ENCODE measurements at places on chromosomes 1 and 21. TPM values are rescaled to one million over a fixed set of nuclear protein-coding genes. Genes with fewer than 3 reads are reported as not detected.

The ZNF678 gene
- 25.3 TPM for total RNA-seq

- no peak for DNase-seq
These were observed 42.5 kb downstream of the OLFML2B start for GRCh38 chr1:161981126-161981525.

The ERICH3 gene
- not detected for total RNA-seq

DNA sequence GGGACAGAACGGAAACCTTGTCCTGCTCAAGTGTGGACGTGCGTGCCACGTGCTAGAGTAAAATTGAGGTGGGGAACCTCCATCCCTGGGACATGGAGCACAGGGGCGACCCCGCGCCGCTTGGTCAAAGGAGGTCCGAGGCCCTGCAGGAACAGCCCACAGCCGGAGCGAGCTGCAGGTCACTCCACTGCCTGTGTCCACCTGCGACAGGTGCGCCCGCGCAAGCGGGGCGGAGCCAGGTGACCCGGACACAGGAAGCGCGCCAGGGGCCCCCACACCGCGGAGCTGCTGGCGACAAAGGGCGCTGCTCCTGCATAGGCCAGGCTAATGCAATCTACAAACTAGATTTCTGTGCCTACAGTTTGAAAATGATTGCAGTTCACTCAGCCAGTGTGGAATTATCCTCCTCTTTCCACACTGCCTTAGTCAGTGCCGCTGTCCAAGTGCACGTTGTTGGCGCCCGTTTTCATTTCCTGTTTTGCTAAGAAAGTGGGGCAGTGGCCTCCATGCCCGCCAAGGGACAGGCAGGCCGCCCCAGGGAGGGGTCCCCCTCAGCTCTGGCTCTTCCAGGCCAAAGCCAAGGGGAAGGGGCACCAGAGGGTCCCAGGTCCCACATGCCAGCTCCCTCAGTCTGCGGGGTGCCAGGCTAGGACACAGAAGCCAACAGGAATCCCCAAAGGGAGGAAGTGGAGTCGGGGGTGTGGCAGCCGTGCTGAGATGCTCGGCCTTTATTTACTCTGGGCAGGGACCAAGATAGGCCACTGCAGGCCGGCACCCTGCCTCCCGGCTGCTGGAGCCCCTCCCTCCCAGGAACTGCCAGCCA lies 4.3 kb upstream of the NADK start:
- DNase-seq, result peak; percentile 86

DNA sequence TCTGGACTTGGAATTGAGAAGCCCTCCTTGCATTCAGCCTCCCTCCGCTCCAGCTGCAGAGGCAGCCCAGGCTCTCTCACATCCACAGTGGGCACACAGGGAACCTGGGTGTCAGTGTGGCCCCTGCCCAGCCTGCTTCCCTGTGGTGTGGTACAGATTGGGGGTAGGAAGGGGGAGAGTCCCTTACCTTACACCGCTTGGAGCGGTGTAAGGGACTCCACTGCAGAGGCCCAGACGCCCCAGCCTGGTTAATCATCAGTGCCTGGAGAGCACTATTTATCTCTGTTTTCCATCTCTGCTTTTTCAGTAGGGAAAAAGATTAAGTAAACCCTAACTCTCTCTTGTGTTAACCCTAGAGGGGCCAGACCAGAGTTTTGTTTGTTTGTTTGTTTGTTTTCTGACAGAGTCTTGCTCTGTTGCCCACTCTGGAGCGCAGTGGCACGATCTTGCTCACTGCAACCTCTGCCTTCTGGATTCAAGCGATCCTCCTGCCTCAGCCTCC lies 803 bp upstream of the RHBG start:
- no peak for DNase-seq

DNA sequence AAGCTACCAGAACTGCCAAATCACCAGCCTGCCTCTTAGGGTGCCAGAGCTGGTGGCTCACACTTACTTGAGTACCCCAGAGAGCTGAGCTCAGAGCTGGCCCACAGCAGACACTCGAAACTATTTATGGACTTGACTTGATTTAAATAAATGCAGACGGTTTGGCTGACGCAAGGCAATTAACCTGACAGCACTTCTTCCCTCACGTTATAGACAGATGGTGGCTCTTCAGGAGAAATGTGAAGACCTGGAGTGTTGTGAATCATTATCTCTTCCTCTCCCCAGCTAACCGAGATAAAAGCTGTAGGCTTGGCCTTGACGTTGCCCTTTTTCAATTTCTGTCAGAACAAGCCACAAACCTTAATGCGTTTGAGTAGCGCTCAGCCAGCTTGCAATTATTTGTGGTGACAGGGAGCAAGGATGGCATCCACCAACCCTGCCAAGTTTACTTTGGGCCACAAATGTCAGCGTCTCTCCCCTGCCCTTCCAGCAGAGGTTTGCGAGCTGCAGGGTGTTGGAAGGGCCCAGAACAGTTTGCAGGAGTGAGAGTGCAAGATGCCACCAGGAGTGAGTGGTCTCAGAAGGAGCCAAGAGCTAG lies 34.0 kb upstream of the BCAR3 start:
- DNase-seq, result no peak

- DNase-seq, result no peak
These were observed 3.0 kb upstream of the PGM1 start for GRCh38 chr1:63590166-63590560.

- DNase-seq, result no peak
These were observed 970.6 kb downstream of the MRPL39 start for GRCh38 chr21:24636696-24637095.

- DNase-seq, result no peak
These were observed 78.2 kb upstream of the ARHGAP29 start for GRCh38 chr1:94315552-94316116.

DNA sequence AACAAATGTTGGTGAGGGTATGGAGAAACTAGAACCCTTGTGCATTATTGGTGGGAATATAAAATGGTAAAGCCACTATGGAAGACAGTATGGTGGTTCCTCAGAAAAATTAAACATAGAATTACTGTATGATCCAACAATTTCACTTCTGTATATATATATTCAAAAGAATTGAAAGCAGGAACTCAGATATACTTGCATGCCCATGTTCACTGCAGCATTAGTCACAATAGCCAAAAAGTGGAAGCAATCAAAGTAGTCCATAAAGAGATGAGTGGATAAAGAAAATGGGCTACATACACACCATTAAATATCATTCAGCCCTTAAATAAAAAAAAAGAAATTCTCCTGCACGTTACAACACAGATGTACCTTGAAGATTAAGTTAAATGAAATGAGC lies 34.1 kb downstream of the ABL2 start:
- DNase-seq, result no peak

The KCNH1 gene
- not detected for total RNA-seq

DNA sequence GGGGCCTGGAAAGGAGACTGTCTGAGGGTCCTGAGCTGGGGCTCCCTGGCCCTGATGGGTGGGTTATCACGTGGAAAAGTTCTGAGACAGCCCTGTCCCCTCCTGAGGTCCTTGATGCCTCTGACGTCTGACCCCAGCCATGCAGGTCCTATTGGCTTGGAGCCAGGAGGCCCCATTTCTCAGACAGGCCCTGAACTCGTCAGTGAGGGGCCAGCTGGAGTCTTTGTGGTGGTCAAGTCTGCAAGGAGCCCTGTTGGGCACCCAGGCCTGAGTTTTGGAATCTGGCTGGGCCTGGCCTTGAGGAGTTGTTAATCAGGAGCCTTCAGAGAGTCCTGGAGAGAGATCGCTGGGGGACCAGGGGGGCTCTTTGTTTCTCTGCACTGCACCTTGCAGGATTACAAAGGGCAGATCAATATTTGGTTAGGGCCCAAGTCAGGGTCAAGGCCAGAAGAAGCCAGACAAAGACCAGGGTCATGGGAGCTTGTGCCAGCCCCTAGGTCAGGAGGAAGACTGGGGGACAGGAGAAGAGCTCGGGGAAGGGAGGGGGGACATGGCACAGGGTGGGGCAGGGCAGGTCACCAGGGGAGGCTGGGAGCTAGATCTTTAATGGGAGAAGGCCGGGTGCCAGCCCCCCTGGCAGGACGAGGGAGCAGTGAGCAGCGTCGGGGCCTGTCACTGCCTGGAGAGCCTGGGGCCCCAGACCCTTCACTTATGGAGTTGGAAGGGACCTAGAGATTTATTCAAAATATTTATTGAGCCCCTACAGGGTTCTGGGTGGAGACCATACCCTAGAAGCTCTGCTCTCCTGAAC lies 83.2 kb downstream of the PTPRU start:
- DNase-seq, result no peak

- DNase-seq, result peak; percentile 81
These were observed 2.9 kb upstream of the SYDE2 start for GRCh38 chr1:85203573-85204171.

- no peak for DNase-seq
These were observed 1.2 kb upstream of the NUCKS1 start for GRCh38 chr1:205751036-205751651.

The ALPL gene
- total RNA-seq, result 0.86 TPM

The TAL1 gene
- total RNA-seq, result not detected

GRCh38 chr1:72804541-72804940 lies 522.2 kb upstream of the NEGR1 start:
- DNase-seq, result no peak

- no peak for DNase-seq
These were observed 11.9 kb downstream of the XPR1 start for GRCh38 chr1:180643693-180644092.

DNA sequence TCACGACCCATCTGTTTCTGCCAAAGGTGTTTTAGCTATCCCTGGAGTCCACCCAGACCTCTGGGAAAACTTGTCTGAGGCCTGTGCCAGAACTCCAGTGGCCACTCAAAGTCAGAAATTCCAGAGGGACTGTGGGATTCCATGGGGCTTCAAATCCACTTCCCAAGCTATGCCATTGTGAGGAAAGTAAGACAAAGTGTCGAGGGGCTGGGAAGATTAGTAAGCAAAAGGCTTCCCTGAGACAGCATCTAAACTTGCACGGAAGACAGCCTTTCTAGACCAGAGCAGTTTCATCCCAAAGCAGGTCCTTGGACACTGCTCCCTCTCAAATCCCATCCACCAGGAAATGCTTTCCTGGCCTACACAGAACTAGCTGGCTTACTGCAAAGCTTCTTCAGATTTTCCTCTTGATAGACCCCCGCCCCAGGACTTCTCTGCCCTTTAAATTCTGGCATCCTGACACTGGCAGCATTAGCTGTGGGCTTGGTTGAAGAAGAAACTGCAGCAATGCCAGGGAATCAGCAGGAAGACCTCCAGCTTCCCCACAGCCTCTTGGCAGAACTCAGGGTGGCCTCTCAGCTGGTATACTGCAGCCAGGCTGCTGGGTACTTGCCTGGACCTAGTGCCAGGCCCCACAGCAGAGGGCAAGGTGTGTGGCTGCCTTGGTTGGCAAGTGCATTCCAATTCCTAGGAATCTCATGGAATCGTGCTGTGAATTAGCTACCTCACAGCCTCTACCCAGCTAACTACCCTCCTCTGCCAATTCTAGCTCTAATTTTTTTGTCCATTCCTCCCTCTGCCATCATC lies 27.3 kb upstream of the LMX1A start:
- DNase-seq, result no peak

DNA sequence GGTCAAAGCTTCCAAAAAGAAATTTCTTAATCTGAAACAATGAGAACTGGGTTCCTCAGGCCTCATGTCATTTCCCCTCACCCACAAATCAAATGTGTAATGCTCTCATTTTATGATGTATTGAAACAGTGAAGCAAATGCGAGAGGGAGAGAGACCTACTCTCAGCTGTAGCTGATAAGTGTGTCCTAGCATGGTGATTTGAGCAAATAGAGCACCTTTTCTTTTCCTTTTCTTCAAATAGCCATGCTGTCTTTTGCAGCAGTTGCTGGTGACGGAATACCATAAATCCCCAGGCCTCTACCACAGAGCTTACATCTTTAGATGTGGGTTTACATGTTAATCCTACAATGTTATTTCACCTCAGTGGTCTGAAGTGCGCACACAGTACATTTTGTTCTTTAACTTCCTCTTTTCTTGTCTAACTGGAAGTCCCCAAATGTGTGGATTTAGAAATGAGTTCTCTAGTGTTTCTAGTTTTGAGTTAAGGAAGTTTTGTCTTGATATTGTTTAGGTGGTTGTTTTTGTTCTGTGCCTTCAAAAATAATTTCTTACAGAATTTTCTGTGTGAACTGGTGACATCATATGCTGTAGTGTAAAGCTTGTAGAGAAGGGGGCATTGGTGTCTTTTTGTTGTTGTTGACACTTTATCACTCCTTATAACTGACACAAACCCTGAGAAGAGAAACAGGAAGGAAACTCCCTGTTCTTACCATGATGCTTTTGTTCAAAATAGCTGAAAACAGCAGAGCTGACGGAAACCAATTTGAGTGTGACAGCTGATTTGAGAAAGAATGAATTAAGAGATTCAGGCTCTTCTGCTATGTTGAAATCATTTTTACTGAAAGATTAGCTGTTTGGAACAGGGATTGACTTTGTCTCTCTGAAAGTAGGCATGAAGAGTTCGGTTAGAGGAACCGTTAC lies 12.2 kb downstream of the SMAP2 start:
- no peak for DNase-seq

The SPRR2G gene
- total RNA-seq, result not detected

The JAM2 gene
- total RNA-seq, result not detected

The DNAI4 gene
- 1.6 TPM for total RNA-seq

Measured in PC-3 (cell line).